Activated naive CD4-positive, alpha-beta T cell treated with Interleukin-2 at 50 U/mL for 16 hours (primary cell): ENCODE measurements at places on chromosomes 12 and 14.

DNA sequence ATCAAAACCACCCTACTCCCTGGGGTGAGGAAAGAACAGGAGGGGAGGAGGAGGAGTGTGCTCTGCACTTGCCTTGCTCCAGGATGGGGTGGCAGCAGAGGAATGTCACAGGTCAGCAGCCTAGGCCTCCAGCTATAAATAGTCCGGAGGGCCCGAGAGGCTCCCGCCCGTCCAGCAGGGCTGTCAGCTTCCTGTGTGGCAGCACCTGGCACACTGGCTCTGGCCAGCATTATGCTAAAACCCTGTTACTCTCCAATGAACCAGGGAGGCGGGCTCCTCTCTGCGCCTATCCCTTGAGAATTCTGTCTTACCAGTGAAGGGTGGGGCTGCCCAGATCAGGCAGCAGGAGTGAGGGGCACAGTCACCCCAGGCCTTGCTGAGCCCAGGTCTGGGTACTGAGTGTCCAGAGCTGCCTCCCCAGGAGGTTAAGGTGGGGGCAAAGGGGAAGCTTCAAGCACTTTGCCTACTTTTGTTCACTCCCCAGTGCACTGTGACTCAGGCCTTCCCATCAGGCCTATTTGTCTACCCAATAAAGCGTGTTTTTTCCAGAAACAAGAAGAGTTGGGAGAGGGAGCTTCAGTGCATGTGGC lies 1.2 kb upstream of the COX14 start:
- no peak for DNase-seq

- no peak for DNase-seq
Measured at GRCh38 chr12:84077679-84078078, 834.9 kb downstream of the SLC6A15 start.

GRCh38 chr14:65709576-65709975 lies 297.0 kb downstream of the FUT8 start:
- DNase-seq: no peak

- DNase-seq: no peak
Measured at GRCh38 chr14:65456247-65456646, 43.7 kb downstream of the FUT8 start.
